Renal cortical epithelial cell (primary cell): ENCODE measurements at places on chromosomes 4 and X.

DNA sequence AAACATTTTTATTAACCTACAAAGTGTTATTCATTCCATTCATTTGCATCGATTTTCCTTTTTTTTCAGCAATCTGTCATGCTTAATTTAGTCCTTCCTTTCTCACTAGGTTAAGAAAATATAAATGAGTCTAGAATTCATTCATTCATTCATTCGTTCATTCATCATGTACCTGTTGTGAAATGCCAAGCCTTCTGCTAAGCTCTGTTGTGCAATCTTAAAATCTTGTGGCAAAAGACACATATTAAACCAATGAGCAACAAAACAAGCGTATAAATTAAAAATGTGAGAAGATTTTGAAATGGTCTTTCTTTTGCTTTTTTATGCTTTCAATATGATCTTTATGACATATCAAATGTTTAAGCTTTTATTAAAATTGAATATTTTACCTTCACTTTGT is 88.6 kb upstream of the MAD2L1 start:
- peak; percentile 46 for DNase-seq

GRCh38 chr4:138410266-138410665 is 168.1 kb upstream of the SLC7A11 start:
- no peak for DNase-seq

- DNase-seq, result no peak
These were observed 1139.6 kb downstream of the STPG2 start for GRCh38 chr4:97003715-97004114.

DNA sequence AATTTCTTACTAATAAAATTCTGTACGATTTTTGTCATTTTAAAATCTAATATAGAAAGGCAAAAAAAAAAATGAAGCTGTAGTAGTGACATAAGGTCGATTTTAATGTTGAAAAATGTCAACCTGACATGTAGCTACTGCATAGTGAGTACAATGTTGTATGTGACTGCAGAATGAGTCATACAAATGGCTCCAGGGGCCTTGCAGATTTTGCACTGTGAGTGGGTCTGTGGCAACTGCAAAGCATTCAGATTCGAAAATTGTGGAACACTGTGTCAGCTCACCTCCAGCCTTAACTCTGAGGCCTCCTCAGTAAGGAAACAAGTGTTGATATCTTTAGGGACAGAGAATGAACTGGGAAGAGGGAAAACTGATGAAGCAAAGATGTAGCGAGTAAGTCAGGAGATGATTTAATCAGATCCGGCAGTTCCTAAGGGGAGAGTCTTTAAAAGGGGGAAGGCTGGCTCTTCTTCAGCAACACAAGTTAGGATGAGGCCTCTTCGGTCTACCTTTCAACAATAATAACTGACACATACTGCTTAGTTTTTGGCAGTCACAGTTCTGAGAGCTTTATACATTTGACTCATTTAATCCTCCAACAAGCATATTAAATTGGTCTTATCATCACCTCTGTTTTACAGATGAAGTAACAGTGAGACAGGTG is 24.9 kb downstream of the TKTL2 start:
- DNase-seq, result peak; percentile 80

DNA sequence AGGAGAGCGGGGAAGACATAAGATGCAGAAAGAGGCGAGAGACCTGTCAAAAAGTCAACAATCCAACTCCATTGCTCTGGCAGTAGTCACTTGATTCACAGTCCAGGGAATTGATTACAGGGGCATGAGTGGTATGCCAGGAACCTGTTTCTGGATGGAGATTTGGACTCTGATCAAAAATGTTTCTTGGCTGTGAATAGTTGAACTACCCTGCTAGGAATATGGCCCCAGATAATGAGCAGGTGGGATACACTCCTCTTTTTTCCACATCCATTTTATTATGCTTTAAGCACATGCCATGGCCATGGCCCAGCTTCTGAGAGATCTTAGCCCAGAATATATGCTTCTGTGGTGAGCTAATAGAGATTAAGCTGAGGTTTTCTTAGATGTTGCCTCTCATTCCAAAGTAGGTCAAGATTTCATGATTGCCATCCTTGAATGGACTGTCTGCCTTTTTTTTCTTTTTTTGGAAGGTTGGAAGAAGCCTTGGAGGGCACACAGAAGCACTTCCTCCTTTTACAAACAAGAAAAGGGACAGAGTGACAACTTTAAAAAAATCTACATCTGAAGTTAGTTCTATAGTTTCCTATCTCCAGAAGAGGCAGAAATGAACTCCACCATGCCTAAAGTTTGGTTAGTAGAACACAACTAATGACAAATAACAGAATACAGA is 121.9 kb downstream of the KIT start:
- DNase-seq, result no peak

GRCh38 chr4:76430519-76431388 is 4.3 kb upstream of the SHROOM3 start:
- peak; percentile 68 for DNase-seq

GRCh38 chr4:160809576-160809975 is 1354.2 kb downstream of the FSTL5 start:
- no peak for DNase-seq

DNA sequence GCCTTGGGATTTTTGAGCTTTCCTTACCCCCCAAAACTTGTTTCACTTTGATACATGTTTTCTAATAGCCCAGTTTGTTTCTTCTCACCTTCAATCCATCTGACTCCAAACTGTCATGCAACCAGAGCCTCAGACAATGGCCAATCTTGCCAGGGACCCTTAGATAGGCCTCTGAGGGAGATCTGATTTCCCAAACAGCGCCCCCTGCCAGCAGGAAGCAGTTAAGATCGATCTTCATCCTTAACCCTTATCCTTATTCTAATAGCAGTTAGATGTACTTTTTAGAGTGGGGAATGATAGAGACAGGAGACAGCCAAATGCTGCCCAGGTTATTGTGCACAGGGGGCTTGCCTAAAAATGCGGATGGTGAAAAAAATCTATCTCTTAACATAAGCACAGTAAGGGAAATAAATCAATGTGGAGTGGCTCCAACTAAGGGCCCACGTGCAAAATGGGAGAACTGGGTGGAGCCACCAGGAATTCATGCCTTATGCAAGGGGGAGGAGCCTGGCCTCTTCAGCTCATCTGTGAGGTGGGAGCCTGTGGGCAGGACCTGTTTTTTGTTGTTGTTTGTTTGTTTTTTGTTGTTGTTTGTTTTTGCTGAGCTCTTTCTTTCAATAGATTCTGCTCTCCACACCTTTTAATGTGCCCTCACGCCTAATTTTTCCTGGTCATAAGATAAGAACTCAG is 833.6 kb upstream of the AGA start:
- DNase-seq, result no peak

DNA sequence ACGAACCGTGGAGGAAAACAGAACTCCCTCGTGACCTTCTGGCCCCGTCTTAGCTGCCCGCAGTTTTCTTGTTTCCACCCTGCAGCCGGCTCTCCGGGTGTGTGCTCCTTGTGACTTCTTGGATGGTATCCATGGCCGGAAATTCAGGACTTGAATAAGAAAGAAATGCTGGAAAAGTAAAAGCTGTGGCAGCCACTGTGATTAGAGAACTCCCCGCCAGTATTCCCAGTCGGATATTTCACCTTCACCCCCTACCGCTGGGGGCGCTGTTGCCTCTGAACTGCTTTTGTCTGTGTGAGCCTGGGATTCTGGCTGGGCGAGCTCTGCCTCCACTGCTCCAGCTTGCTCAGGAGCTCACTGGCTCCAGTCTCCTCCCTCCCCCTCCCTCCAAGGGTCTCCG is 41.5 kb upstream of the CYP4V2 start:
- DNase-seq, result peak; percentile 77

DNA sequence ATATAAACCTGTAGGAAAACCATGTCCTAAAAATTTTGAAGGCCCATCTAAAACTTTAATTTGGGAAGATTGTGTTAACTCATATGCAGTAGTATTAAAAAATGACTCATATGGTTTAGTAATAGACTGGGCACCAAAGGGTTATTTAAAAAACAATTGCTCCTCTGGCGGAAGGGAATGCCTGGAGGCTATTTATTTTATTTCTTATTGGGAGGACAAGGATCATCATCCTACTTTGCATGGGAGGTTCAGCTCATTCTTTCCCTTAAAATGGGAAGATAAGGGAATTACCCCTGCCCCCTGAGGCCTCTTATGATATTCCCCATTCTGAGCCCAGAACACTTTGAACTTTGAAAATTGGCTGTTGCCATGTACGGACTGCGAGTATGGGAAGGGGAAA is 29.7 kb upstream of the MGST2 start:
- no peak for DNase-seq

DNA sequence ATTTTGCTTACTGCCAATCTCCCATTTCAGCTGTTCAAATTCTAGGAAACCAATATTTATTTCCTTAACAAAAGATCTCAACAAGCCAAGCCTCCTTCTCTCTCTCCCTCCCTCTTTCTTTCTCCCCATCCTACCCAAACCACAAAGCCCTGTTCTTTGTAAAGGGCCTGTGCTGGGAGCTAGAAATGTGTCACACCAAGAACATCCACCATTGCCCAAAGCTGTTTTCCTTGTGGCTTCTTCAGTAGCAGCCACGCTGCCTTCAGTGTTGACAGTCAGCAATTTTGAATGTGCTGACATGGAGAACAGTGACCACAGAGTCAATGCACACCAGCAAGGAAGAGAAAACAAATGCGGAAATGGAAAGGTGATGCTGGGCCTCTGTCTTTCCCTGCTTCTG is 203.0 kb downstream of the MAML3 start:
- peak; percentile 49 for DNase-seq

DNA sequence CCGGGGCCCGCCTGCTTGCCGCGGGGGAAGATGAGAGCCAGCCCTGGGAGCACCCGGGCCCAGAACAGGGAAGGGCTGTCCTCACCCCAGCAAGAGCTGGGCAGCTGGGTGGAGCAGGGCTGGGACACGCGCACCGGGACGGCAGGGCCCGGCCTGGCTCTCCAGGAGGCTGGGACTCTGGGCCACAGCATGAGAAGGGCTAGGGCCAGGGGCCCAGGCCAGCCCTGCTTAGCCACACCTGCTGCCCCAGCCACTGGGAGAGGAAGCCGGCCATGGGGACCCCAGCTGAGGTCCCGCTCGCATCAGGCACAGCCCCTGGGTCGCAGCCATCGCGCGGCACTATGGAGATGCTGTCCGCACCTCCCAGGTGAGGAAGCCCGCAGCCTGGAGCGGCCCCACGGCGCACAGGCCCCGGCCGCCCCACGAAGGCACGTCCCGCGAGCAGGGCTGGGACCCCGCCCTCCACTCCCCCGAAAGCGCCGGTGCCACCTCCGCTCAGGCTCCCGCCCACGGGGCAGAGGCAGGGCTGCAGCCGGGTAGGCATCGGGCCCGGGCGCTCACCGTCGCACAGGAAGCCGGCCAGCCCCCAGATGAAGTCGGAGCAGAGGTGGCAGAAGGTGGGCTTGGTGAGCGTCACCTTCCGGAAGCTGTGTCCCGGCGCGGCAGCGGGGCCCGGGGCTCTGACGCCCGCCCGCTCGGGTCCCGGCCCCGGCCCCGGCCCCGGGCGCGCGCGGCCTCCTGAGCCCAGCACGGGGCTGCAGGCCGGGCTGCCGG is 531 bp downstream of the DGKQ start:
- no peak for DNase-seq

DNA sequence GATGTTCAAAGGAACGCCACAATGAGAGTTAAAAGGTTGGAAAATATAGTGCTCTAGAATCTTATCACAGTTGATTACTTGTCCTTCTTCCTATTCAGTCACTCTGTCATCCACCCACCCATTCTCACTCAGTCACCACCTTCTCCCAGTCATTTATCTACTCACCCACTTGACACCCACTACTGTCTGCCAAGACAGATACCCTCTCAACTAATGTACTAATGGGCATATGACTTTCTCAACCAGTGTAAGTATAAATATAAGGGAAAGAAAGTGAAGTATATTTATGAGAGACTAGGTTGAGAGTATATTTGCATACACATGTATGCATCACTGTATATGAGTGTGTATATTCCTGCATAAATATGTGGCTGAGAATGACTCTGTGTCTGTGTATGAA is 20.0 kb downstream of the MID2 start:
- DNase-seq, result no peak

DNA sequence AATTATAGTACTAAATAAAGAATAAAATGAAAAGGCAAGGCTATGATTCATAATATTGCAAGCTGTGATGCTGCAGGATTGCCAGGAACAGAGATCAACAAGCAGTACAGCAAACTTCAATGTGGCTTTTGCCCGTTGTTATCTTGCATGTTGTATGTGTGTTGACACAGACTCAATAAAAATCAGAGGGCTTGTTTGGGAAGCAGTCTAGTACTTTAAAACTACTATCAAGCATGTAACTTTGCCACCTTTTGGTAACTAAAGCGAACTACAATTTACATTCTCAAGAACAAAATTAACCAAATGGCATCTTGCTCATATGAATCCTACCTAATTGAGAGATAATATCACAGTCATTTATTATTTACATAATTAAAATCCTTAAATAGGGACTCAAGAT is 79.8 kb upstream of the GPM6A start:
- peak; percentile 40 for DNase-seq

DNA sequence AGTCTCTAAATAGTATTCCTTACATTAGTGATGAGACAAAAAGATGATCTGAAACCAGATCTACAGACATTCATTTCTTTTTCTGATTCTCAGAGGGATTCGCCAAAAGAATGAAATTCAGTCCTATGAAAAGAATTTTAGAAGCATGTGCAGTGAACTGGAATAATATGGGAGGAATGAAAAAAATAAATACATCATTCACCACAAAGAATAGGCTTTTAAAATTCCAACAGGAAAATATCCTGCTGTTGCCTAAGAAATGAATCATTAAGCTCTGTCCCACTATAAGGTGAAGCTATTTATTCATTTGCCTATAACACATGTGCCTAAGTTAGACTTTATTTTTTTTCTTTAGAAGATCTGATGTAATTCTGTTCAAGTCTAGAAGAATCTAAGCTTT is 165.9 kb downstream of the IL15 start:
- DNase-seq, result peak; percentile 96

DNA sequence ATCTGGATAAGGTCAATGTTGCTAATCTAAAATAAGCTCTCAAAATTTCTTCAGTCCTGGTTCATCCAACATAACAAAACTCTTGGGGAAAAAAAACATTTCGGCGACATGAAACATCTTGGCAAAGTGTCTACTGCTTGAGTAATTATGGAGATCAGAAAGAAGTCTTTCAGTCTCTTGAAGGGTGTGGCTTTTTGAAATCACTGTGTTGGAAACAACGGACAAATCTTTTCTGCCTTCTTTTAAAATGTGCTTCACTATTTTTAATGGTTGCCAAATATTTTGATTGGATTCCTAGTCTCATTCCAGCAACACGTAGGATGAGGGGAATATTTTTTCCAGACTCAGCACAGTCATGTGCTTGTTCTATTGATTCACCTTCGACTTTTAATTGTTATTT is 138.6 kb downstream of the KLHL8 start:
- no peak for DNase-seq

DNA sequence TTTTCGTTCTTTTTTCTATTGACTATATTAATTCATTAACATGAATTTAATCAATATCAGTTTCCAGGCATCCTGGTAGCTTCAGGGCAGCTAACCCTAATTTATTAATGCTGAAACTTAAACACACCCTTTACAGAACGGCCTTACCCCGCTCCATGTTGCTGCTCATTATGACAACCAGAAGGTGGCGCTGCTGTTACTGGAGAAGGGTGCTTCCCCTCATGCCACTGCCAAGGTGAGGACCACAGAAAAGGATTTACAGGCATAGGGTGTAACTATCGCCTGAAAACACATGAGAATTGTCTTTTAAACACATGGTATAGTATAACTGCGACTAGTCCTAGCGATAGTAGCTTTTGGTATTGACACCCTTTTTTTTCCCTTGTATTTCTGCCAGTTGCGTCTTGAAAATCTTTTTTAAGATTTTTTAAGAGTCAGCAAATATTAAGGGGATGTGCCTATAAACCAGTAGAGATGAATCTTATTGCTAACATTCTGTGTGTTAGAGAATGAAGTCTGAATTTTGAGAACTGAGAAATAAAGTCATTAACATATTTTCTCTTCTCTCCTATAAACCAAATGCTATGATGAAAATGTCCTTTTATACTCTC is 229.0 kb downstream of the ANK2 start:
- DNase-seq, result peak; percentile 61
